Cerebellum (tissue), 4 donors: ENCODE measurements at places on chromosomes 5 and 9.

- no peak for DNase-seq
Observed at GRCh38 chr9:136568288-136569081, 22.6 kb upstream of the NOTCH1 start.

DNA sequence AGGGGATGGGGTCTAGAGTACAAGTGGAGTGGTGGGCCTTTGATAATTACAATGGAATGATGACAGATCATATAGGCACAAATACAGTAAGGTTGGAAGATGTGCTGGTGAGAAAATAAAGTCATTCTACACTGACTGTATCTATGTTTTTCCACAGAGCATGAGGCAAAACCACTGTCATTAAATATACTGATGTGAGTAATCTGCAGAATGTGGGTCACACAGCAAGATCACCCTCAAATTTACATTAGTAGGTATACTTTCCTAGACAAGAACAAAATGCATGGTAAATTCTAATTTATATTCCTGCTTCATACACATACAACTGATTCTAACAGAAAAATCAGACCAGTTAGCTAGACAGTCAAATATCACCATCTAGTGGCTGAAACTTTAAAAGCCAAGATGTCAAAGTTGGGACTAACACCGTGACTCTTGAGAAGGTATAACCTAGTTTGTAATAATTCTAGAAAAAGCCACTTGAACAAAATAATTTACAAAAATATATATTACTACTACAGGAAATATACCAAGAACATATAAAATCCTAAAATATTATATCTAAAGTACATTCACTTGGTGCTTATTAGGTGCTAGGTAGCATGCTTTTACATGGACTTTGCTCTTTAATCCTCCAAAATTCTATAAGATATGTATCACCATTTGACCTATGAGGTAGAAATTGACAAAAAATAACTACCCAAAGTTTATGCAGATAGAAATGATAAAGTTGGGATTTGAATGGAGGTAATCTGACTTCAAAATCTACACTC is 19.5 kb downstream of the TTC33 start:
- DNase-seq: peak; percentile 32

GRCh38 chr9:122546196-122546595 is 6.7 kb upstream of the OR1N2 start:
- DNase-seq: no peak

DNA sequence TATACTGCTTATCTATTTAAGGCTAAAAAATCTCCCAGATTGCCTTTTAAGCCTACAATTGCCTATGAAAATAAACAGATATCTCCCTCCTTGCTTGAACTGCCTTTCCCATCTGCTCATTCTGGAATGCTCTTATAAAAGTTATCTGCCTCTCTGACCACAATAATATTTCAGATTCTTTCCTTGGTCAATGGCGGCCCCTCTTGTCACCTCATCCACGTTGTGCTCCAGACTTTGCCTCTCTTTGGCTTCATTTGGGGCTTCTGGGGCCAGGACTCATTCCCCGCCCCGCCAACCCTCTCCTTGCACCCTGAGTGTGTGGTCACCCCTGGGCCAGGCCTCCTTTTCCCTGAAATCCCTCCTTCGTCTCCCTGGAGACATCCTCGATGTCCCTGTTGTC is 110.0 kb upstream of the RPS23 start:
- no peak for DNase-seq

- DNase-seq: no peak
Observed at GRCh38 chr5:6503342-6503741, 54.7 kb downstream of the UBE2QL1 start.

DNA sequence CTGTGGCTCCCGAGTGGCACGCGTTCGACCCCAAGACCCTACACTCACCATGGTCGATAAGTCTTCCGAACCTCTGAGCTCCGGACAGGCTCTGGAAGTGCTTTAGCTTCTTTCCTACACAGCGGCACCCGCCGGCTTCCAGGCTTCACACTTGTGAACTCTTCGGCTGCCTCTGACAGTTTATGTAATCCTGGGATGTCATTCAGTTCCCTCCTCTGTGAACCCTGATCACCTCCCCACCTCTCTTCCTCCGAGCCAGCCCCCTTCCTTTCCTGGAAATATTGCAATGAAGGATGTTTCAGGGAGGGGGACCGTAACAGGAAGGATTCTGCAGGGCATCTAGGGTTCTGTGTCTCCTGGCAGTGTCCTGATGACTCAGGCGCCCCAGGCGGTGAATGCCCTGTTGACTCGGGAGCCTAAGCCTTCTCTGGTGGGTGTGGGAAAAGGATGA is at the start of gene CD14:
CD14 (minus strand) TSS at position 155 of the 451 bp plus-strand sequence; CDS start at position 51, 104 bp downstream.
- DNase-seq: peak; percentile 55

GRCh38 chr5:78858364-78858763 is 126.7 kb downstream of the ARSB start:
- DNase-seq: no peak
